NCI-H2081 (cell line): ENCODE measurements at places on chromosomes 4 and X.

- no peak for DNase-seq
These were observed 70.9 kb downstream of the WFS1 start for GRCh38 chr4:6340446-6341015.

DNA sequence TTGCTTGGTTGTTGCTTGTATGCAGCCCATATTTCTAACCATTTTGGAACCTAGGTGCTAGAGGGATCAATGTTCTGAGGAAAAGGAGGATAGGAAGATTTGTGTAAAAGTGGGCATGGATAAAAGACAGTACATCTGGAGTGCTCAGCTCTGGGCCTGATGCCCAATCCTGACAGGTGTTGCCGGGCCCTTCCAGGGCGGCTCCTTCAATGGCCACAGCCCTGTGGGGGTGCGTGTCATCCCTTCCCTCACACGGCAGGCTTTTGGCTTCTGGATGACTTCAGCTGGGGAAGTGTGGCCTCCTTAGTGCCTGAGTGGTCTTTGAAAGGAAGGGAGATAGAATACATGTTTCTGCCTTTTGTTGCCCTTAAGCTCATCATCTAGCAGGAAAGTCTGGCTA, 47.2 kb downstream of the NELFA start:
- peak; percentile 20 for DNase-seq

- no peak for DNase-seq
These were observed 91.4 kb downstream of the CLNK start for GRCh38 chr4:10593130-10593529.

DNA sequence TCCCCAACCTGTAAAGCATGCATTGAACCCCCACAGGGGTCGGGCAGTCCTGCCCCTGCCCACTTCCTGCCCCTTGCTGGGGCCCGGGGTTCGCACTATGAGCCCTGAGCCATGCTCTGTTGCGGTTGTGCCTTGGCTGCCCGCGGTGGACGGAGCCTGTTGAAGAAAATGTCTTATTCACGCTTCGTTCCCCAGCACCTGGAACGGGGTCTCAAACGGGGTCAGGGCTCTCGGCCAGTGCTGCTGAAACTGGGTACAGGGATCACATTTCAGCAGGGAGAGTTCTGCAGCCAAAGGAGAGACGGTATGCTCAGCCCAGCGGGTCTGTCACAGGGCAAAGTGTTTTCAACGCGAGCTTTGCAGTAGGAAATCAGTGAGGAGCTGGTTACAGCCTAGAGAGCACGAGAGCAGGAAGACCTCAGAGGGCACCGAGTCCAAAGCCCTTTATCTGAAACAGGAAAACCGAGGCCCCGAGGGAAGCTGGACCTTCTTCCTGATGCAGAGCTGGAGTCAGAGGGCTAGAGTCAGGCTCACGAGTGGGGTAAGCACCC, 46.3 kb upstream of the AFAP1 start:
- DNase-seq: no peak

DNA sequence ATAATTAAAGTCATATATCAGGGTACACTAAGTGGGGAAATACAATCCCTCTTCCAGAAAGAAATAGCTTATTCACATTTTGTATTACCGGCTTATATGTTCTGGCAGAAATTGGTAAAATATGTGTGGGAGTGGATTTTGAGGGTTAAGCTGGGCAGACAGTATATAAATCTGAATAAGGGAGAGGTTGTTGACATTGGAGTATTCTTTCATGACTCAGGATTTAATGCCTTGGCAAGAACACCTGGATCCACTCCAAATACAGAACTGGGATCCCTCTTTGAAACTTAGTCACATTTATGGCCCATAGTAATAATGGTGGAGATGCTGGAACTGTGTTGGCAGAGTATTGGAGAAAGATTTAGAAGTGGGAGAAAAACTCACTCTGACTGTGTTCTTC, 54.3 kb upstream of the TET2 start:
- DNase-seq: no peak
